Activated B cell treated with CpG ODN at 0.5 μM for 24 hours (primary cell): ENCODE measurements at places on chromosomes 6 and 20. TPM values are rescaled to one million over a fixed set of nuclear protein-coding genes. Genes with fewer than 3 reads are reported as not detected.

- peak; percentile 53 for DNase-seq
Observed at GRCh38 chr20:63740070-63740626, 572 bp downstream of the SLC2A4RG start.

DNA sequence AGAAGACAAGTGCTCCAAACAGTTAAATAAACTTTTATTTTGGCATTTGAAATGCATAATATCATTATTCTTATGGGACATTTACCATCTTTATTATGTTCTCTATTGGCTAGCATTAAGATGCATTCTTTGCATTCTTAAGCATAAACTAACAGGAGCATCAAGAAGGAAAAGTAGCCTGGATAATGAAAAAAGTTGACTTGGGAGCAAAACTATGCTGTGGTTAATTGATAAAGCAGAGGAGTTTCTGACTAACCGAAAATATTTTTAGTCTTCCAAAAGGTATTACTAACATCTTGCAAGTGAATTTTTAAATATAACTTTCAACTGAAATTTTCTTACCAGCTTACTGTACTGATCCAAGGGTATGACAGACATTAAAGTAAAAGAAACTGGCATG is 140.3 kb downstream of the FLRT3 start:
- DNase-seq: no peak

DNA sequence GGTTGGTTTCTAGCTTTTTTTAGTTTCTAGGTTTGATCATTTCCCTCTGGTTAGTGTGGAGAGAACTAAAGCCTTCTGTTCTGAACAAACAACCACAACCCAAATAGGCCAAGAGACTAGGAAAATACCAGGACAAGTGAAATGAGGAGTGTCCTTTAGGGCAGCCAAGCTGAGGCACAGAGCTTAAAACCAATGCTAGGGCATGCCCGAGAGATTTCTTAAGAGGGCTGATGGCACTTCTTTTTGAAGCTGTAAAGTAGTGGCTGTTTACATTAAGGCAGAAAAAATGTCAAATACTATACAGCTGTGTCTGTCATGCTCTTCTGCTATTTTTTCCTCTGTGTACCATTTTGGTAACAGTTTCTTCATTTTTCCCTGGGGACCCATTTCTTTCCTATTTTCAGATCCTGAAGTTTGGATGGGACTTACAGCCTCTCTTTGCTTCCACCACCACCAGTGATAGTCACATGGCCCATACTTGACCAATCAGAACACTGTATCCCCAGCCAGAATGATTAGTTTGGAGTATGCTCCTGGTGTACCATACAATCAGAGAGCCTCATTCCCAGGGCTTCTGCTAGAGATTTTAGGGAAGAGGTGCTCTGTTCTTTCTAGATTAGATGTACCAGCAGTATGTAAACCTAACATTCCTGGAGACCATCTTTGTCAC is 154.4 kb downstream of the BMP2 start:
- no peak for DNase-seq

- DNase-seq: no peak
Observed at GRCh38 chr20:56690531-56691175, 61.5 kb downstream of the TFAP2C start.

HLA-C gene
- 762 and 793 TPM in 2 replicates for total RNA-seq

- DNase-seq: no peak
Observed at GRCh38 chr6:130947464-130947863, 115.6 kb downstream of the EPB41L2 start.

DNA sequence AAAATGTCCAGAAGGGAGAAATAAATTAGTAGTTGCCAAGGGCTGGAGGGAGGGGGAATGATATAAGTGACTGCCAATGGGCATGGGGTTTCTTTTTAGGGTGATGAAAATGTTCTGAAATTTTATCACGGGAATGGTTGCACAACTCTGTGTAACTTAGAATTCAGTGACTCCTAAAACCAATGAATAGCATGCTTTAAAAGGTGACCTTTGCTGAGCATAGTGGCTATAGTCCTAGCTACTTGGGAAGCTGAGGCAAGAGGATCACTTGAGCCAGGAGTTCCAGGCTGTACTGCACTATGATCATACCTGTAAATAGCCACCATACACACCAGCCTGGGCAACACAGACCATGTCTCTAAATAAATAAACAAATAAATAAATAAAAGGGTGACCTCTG is 109.0 kb downstream of the ATG5 start:
- DNase-seq: no peak

DNA sequence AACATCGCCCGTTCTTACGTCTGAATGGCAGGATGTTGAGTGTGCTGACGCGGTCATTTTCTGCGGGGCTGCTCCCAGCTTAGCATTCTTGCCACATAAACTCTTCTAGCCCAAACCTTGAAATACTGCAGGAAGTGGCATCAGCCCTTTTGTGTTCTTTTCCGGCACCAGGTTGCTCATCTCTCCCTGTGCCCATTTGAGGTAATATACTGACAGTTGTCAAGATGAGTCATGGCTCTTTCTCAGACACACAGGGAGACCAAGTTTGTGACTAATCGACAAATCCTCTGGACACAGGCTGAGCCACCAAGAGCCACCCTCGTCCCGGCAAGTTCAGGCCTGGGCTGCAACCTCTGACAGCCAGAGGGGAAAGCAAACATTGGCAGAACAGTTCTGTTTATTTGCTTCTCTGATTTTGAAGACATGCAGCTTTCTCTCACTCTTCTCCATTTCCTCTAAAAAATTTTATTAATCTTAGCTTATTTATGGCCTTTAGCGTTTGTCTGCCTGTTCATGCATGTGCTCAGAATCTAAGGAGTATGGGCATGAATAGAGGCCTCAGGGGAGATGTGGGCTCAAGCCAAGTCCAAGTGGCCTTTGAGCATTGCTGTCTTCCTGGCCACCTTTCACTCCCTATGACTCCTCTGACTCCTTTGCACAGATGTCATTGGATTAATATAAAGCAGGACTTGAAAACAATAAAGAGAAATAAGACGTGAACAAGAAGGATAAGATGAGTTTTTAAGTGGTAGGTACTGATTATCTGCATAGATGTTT is 328.2 kb upstream of the JAG1 start:
- DNase-seq: no peak
